ENCODE measurements at places on chromosomes 1 and 21. TPM values are rescaled to one million over a fixed set of nuclear protein-coding genes. Genes with fewer than 3 reads are reported as not detected.

The OBSCN gene
- total RNA-seq: 5.1 TPM

DNA sequence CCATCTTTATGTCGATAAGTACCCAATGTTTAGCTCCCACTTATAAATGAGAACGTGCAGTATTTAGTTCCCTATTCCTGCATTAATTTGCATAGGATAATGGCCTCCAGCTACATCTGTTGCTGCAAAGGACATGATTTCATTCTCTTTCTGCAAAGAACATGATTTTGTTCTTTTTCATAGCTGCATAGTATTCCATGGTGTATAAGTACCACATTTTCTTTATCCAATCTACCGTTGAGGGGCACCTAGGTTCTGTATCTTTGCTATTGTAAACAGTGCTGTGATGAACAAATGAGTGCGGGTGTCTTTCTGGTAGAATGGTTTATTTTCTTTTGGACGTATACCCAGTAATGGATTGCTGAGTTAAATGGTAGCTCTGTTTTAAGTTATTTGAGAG lies 63.0 kb downstream of the HLX start:
- DNase-seq: no peak

GRCh38 chr1:11473491-11474034 lies 5.4 kb upstream of the DISP3 start:
- peak; percentile 85 for DNase-seq

The FCGR1A gene
- total RNA-seq: not detected

The NR5A2 gene
- total RNA-seq: not detected

The PLA2G2D gene
- total RNA-seq: not detected

GRCh38 chr1:87044840-87045239 lies 130.4 kb downstream of the HS2ST1 start:
- no peak for DNase-seq

GRCh38 chr1:180241716-180242544 lies 11.9 kb downstream of the LHX4 start:
- no peak for DNase-seq

- no peak for DNase-seq
These were observed 122.3 kb downstream of the HMCN1 start for GRCh38 chr1:185856482-185856881.

All from neural progenitor cell (in vitro differentiated cells).